Stimulated activated CD8-positive, alpha-beta memory T cell treated with anti-CD3 and anti-CD28 coated beads, Interleukin-4, amount 100 ng/mL, for 1 hour (primary cell): ENCODE measurements at places on chromosomes 3 and 15.

- DNase-seq: no peak
These were observed 168.8 kb downstream of the MEGF11 start for GRCh38 chr15:66084704-66085103.

DNA sequence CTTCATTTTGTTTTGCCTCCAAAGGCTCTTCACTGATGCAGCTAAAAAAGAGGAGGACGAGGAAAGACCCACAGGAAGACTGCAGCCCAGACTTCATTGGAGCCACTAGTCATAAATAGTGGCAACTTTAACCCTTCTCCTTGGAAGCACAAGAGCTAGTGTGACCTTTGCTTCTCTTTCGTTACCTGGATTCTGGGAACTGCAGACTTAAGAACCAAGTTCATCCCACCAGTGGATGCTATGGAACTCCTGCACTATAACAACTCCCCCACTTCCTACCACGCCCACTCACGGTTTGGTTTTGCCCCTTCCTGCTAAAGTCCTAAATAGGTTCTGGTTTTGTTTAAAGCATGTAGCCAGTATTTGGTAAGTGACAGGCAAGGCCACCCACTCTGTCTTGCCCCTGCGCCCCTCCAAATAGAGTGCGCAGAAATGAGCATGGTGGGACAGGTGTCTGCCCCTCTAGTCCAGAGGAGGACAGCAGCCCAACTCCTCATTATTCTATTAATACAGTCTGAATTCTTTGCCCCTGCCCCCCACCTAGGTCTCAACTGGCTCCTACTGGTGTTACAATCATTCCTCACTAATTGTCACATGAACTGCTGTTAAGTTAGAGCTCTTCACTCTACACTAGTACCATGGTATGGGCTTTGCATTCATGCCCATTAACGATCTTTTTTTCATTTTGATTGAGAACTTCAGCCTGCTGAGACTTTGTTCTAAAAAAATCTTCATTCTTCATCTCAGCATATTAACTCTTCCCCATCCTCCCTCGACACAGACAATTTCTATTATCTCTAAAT lies 504.6 kb downstream of the FOXP1 start:
- no peak for DNase-seq

- DNase-seq: no peak
These were observed 28.6 kb upstream of the TEX264 start for GRCh38 chr3:51642462-51642861.

GRCh38 chr15:81929557-81929956 lies 116.3 kb downstream of the MEX3B start:
- DNase-seq: no peak

- no peak for DNase-seq
These were observed 59.9 kb downstream of the KAT2B start for GRCh38 chr3:20100151-20100550.

- DNase-seq: no peak
These were observed 52.0 kb upstream of the NEO1 start for GRCh38 chr15:73000293-73000692.

- DNase-seq: no peak
These were observed 8.6 kb downstream of the PODXL2 start for GRCh38 chr3:127637546-127637945.

DNA sequence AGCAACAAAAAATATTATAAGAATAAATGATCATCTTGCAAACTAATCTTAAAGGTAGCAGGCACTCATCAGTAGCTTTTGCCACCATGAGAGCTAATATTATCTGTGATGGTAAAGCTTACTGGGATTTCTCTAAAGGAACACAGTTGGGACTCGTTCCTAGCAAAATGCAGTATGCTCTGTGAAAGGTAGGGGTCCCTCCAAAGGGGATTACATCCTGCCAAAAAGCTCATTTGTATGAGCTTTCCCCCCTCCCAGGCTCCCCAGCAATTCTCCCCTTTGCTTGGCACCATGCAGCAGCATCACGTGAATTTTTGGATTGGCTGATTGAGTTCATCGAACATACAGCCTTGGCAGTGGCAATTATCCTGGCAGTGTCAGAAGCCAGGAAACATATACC lies 361.0 kb upstream of the PLSCR5 start:
- no peak for DNase-seq

DNA sequence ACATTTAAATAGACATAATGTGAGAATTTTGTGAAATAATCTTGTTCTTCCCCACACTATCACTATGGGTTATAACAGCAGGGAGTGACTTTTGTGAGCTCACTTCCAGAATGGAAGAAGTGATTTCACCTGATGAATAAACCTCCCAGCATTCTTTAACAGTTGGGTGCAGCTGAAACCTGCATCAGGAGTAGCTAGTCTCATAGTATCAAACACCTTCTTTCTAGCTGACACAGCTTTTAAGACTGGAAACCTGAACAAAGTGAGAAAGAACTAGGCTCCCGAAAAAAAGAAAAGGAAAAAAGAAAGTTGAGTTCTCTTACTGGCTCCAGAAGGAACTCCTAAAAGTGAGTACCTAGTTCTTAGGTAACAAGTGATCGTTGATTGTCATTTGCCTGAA lies 61.1 kb upstream of the UNC13C start:
- no peak for DNase-seq

DNA sequence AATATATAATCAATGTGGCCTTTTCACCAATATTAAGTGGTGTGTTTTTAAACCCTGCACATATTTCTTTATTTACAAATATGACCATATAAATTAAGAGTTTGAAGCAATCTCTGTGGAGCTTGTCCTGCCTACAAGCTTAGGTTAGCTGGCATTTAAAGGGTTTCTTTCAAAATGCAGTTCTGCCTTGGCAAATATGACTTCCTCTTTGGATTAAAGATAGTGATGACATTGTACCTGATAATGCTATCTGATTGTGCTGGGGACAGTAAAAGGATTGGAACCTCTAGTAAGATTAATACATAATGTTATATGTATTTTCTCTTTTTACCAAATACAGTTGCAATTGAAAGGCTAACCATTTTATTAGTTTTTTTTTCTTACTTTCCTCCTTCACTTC lies 249.1 kb downstream of the OTOL1 start:
- DNase-seq: no peak

DNA sequence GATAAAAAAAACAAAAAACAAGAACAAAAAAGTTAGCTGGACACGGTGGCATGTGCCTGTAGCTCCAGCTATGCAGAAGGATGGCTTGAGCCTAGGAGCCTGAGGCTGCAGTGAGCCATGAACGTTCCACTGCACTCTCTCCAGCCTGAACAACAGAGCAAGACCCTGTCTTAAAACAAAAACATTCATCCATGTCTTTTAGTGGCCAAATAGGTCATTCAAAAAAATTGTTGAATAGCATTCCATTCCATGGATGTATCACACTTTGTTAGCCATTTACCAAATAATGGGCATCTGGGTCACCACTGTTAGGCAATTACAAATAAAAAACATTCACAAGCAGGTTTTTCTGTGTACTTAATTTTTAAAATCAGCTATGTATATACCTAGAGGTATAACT lies 139.7 kb downstream of the STAG1 start:
- no peak for DNase-seq

- no peak for DNase-seq
These were observed 46.6 kb downstream of the CMSS1 start for GRCh38 chr3:99864289-99864688.

DNA sequence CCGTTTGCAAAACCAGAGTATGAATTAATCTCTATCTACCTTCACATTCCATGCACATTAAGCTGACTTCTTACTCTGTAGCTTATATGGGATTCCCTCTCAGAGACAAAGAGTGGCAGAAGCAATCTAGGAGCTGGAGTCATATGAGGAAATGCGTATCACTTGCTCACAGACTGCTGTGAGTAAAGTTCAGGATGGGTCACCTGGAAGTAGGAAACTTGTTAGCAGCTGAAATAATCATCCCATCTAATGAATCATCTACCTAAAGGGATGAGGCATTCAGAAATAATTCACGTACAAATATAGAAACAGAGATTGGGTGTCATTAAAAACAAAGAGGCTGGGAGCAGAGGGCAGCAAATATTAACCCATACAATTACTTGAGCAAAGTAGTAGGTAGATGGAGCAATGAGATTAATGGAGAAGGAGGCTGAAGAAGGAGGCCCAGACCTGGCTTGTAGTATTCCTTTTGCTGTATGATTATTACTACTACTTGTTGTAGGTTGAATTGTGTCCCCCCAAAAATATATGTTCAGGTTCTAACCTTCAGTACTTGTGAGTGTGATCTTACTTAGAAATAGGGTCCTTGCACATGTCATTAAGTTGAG lies 866.3 kb downstream of the ROBO2 start:
- DNase-seq: no peak

DNA sequence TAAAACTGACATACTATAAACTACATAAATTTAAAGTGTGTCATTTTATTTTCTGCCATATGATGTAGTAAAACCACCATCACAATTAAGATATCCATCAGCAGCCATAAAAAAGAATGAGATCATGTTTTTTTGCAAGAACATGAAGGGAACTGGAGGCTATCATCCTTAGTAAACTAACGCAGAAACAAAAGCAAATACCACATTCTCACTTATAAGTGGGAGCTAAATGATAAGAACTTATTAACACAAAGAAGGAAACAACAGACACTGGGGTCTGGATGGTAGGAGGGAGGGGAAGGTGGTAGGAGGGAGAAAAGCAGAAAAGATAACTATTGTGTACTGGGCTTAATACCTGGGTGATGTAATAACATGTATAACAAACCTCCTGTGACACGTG lies 24.6 kb downstream of the CCDC14 start:
- DNase-seq: no peak

DNA sequence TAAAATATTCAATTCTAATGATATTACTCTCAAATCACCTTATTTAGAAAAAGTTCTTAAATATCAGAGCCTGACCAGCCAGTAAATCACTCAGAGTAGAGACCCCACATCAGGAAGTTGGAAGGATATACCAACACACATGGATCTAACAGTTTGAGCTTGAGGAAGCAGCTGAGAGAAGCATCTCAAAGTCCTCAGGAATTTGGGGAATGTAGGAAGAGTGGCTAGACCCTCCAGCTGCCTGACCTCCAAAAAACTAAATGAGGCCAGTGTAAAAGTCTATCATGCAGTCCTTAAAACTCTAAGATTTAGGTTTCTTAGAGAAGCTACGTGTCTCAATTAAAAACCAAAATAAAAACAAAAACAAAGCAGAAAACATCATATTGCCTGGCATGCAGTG lies 55.4 kb downstream of the SETD2 start:
- no peak for DNase-seq

DNA sequence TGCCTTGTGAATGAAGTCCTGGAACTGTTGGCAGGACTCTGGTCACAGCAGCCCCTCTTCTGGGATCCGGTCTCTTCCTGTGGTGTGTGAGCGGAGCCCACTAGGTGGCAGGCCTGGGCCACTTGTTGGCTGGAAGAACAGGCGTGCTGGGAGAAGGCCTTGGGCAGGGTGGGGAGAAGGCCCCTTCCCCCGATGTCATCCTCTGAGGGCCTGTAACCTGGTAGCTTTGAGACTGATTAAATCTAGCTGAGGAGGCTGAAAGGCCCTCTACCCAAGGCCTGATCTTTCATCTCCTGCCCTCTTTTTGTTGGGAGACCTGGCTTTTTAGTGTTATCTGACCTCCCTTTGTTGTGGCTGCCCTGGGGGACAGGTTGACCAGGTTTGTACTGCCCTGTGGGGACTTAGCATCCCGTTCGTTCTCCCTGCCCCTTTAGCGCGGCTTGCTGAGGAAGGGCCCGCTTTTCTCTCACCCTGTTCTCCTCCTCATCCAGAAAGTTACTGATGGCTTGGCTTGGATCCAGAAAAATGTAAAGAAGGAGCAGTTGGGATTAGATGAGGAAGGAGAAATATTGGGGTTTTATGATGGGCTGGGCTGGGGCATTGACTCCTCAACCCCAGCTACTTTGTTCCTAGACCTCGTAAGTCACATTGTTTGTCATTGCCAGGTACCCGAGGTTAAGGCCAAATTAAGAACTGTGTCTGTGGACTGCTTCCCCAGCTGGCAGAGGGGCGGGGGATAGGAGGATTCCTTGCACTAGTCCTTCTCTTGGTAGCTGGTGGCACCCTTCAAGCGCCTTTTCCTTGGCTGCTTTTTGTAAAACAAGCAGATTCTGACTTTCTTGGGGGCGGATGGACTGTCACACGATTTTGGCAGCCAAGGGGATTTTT lies 48.5 kb downstream of the CHCHD6 start:
- DNase-seq: peak; percentile 3

- DNase-seq: no peak
These were observed 2.0 kb downstream of the ACAN start for GRCh38 chr15:88805031-88805780.

DNA sequence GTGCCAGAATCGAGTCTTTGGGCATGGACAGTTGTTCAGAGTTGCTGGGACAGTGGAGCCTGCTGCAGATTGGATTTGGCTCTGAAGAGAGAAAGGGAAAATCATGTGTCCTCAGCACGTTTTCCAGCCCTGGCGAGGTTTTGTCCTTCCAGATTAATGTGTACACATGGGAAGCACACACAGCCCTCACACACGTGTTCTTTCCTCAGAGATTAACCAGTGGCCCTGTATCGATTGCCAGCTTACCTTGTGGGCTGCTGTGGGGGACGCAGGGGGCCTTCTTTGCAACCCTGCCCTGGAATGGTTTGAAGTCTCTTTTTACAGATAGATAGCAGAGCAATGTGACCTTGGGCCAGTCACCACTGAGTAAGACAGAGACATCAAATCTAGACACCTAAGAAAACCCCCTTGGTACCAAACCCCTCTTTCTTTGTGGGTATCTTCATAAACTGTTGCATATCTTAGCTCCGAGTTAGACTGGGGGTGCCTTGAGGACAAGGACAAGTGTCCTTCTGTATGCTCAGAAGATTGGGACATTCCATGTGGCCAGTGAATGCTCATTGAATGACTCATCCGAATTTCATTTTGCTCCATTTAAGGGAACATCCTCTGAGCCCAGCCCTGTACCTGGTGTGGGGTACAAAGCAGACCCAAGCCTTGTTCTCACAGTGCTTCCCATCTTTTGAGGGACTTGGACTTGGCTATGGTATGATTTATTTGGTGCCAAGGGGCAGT lies 48.0 kb downstream of the SMAD6 start:
- DNase-seq: no peak

DNA sequence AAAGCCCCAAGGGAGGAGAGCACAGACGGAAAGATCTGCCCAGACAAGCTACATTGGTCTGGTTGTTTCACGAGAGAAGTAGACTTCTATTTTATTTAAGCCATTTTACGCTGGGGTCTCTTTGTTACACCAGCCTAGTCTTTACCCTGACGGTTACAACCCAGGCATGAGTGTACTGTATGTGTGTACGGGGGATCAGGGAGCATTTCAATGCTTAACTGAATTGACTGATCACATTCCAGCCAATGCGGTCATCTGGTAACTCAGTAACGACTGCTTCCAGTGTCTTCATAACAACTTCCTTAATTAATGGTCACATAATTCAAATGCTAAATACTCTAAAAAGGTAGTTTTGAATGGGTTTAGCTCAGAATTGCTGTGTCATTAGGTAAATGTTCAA lies 288.6 kb downstream of the FOXP1 start:
- no peak for DNase-seq

- DNase-seq: no peak
These were observed 83.5 kb upstream of the BCL6 start for GRCh38 chr3:187828579-187829452.

- DNase-seq: no peak
These were observed 26.9 kb downstream of the MAP1A start for GRCh38 chr15:43544266-43544665.

- no peak for DNase-seq
These were observed 23.0 kb upstream of the CLDN1 start for GRCh38 chr3:190345027-190345821.

GRCh38 chr15:51708013-51708412 lies 26.7 kb downstream of the SCG3 start:
- DNase-seq: no peak

- no peak for DNase-seq
These were observed 775 bp downstream of the ARNT2 start for GRCh38 chr15:80404761-80405553.

- no peak for DNase-seq
These were observed 81.8 kb downstream of the LRIG1 start for GRCh38 chr3:66419036-66419435.

GRCh38 chr3:13544951-13545651 lies 3.8 kb upstream of the FBLN2 start:
- DNase-seq: no peak
